Calu3 (cell line): ENCODE measurements at places on chromosomes 3 and 15. TPM values are rescaled to one million over a fixed set of nuclear protein-coding genes. Genes with fewer than 3 reads are reported as not detected.
A peak's percentile ranks its signal among the peaks of the same experiment; 100 is the strongest.

- peak; percentile 68 for DNase-seq
- no peaks in the 10 kb centered on the region for H3K36me3 ChIP-seq
Observed at GRCh38 chr3:46860017-46860809, 3.0 kb downstream of the MYL3 start.

- H3K27ac ChIP-seq = no peak overlapping the region
- peaks cover 21% of the 10 kb centered on the region for H3K36me3 ChIP-seq
- no peak for DNase-seq
- H3K4me3 ChIP-seq = no peak overlapping the region
- no peaks in the 10 kb centered on the region for H3K27me3 ChIP-seq
Observed at GRCh38 chr15:90912770-90913075, 9.6 kb downstream of the MAN2A2 start.

- H3K27ac ChIP-seq = no peak overlapping the region
- no peak for DNase-seq
- H3K36me3 ChIP-seq = no peaks in the 10 kb centered on the region
- H3K27me3 ChIP-seq = no peaks in the 10 kb centered on the region
- H3K4me1 ChIP-seq = no peaks in the 10 kb centered on the region
Observed at GRCh38 chr3:125442506-125442905, 67.4 kb upstream of the ZNF148 start.

- H3K27me3 ChIP-seq = no peaks in the 10 kb centered on the region
- DNase-seq = no peak
- H3K4me3 ChIP-seq = no peak overlapping the region
- H3K4me1 ChIP-seq = no peaks in the 10 kb centered on the region
Observed at GRCh38 chr3:36244728-36245127, 135.6 kb upstream of the STAC start.

DNA sequence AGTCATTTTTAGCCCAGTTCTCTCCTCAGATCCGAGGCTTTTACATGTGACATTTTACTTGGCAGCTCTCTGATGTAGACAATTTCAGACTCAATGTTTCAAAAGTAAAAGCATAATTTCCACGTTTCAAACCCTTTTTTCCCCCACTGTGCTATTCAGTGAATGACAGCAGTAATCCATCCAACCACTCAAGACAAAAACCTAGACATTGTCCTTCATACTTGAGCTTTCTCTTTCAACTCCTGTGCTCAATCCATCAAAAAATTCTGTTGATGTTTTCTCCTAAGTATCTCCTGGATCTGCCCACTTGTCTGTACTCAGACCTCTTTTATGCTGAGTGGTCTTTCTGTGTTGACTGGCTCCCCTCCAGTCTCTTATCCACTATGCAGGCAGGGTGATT is 214.7 kb downstream of the CHL1 start:
- DNase-seq = no peak
- no peak overlapping the region for H3K4me3 ChIP-seq
- H3K27me3 ChIP-seq = no peaks in the 10 kb centered on the region
- H3K36me3 ChIP-seq = no peaks in the 10 kb centered on the region
- H3K4me1 ChIP-seq = no peaks in the 10 kb centered on the region
- H3K27ac ChIP-seq = no peak overlapping the region

DNA sequence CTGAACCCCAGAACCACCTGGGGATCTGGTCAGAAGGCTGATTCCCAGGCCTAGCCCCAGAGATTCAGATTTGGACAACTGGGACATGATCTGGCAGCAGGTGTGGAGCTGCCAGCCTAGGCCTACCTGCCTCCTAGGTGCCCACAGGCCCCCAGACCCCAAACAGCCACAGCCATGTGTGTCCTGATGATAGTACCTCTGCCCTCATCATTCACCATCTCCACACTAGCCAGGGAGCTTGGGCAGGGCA is 34.7 kb downstream of the HMCES start:
- H3K27me3 ChIP-seq = no peaks in the 10 kb centered on the region
- H3K4me3 ChIP-seq = no peak overlapping the region
- no peak for DNase-seq
- peaks cover 41% of the 10 kb centered on the region for H3K36me3 ChIP-seq
- H3K27ac ChIP-seq = no peak overlapping the region
- H3K4me1 ChIP-seq = peaks cover 11% of the 10 kb centered on the region

- no peaks in the 10 kb centered on the region for H3K4me1 ChIP-seq
- peak; percentile 3 for DNase-seq
- H3K27me3 ChIP-seq = peaks cover 53% of the 10 kb centered on the region
- H3K27ac ChIP-seq = no peak overlapping the region
- H3K4me3 ChIP-seq = no peak overlapping the region
- no peaks in the 10 kb centered on the region for H3K36me3 ChIP-seq
Observed at GRCh38 chr3:37546876-37547275, 314.8 kb upstream of the CTDSPL start.

- H3K4me1 ChIP-seq = peaks cover 41% of the 10 kb centered on the region
- DNase-seq = no peak
- H3K27me3 ChIP-seq = no peaks in the 10 kb centered on the region
- H3K36me3 ChIP-seq = peaks cover 6% of the 10 kb centered on the region
- H3K4me3 ChIP-seq = no peak overlapping the region
- no peak overlapping the region for H3K27ac ChIP-seq
Observed at GRCh38 chr3:161990036-161990435, 493.4 kb downstream of the OTOL1 start.

- H3K4me1 ChIP-seq = peaks cover 14% of the 10 kb centered on the region
- no peak overlapping the region for H3K27ac ChIP-seq
- peaks cover 5% of the 10 kb centered on the region for H3K36me3 ChIP-seq
Observed at GRCh38 chr15:101610611-101611000, 41.6 kb downstream of the TM2D3 start.

GRCh38 chr3:160981217-160981938 is 123.8 kb downstream of the B3GALNT1 start:
- H3K4me3 ChIP-seq = no peak overlapping the region
- no peaks in the 10 kb centered on the region for H3K27me3 ChIP-seq
- no peak for DNase-seq
- peaks cover 8% of the 10 kb centered on the region for H3K36me3 ChIP-seq
- peak overlapping the region; percentile 83 for H3K27ac ChIP-seq

DNA sequence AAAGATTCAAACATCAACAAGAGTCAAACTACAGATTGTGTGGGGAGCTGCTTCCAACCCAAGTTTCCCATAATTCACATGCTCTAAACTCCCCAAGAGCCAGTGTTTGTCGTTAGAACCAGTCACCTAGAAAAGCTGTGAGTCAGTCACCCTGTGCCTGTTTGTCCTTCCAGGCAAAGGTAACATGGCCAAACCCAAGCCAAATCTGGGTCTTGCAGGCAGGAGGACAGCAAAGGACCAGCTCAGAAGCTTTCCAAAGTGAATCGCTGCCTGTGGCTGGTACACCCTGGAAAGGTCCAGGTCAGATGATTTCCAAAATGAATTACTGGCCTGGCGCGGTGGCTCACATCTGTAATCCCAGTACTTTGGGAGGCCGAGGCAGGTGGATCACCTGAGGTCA is 251.5 kb downstream of the FAM43A start:
- peaks cover 64% of the 10 kb centered on the region for H3K27me3 ChIP-seq
- peaks cover 8% of the 10 kb centered on the region for H3K4me1 ChIP-seq
- H3K27ac ChIP-seq = no peak overlapping the region

DNA sequence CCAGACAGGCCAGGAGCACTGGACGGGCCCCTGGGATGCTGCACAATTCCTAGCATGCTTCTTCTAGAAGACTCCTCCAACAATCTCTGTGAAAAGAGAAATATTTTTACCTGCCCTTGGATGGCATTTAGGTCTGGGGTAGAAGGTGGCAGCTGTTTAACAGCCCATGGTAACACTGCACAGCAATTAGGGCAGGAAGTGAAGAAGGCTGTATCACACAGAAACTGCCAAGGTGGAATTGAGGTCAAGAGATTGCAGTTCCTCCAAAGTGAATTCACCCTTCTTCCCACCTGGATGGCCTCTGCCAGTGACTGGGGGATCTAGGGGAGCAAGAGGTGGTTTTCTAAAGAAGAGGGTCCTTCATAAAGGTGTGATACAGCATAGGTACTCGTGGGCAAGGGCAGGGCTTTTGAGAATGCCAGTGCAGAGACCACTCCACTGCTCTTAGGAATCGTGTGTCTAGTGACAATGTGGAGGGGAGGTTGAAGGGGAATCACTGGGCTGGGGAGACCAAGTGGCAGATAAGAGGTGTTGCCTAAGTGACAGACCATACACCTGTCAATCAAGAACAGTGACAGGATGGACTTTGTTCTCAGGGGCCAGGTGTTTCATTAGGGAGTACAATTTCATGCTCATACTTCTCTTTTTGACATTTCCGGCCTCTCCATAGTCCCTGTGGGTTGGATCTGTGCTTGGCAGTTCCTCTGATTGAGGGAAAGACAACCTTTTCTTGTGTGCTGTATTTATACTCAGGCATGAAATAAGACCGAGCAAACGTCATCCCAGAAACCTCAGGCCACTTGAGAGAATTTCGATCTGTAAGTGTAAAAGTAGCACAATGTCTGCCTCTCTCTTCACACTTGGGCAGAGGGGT is 83.5 kb upstream of the BCL6 start:
- H3K36me3 ChIP-seq = no peaks in the 10 kb centered on the region
- H3K27me3 ChIP-seq = no peaks in the 10 kb centered on the region
- no peak for DNase-seq
- peaks cover 17% of the 10 kb centered on the region for H3K4me1 ChIP-seq

GRCh38 chr3:129686941-129687340 is 80.5 kb upstream of the PLXND1 start:
- H3K4me3 ChIP-seq = no peak overlapping the region
- no peak for DNase-seq
- H3K27me3 ChIP-seq = no peaks in the 10 kb centered on the region
- H3K4me1 ChIP-seq = peaks cover 23% of the 10 kb centered on the region
- H3K36me3 ChIP-seq = no peaks in the 10 kb centered on the region

GRCh38 chr3:2096216-2096615 is 2.5 kb upstream of the CNTN4 start:
- no peaks in the 10 kb centered on the region for H3K27me3 ChIP-seq
- no peaks in the 10 kb centered on the region for H3K4me1 ChIP-seq
- H3K36me3 ChIP-seq = no peaks in the 10 kb centered on the region
- H3K4me3 ChIP-seq = no peak overlapping the region
- no peak for DNase-seq

ITGA11 gene
- not detected in 2 replicates for total RNA-seq

CNTN3 gene
- not detected in 2 replicates for total RNA-seq

SLC22A14 gene
- 1.8 and 2.1 TPM in 2 replicates for total RNA-seq

PTX3 gene
- 1.8 and 2.9 TPM in 2 replicates for total RNA-seq

ANXA2 gene
- 3,100 and 3,305 TPM in 2 replicates for total RNA-seq

RTP3 gene
- not detected in 2 replicates for total RNA-seq

ECE2 gene
- not detected in 2 replicates for total RNA-seq

MYH15 gene
- total RNA-seq = 0.35 and 0.64 TPM in 2 replicates

PDZRN3 gene
- total RNA-seq = not detected in 2 replicates
